ENCODE measurements at places on chromosomes 6 and 20. TPM values are rescaled to one million over a fixed set of nuclear protein-coding genes. Genes with fewer than 3 reads are reported as not detected.

- no peak for DNase-seq
These were observed 635.3 kb upstream of the FLRT3 start for GRCh38 chr20:14972690-14973089.

GRCh38 chr6:124937645-124938044, 24.6 kb upstream of the RNF217 start:
- no peak for DNase-seq

CCDC170 gene
- not detected for total RNA-seq

TNFRSF6B gene
- total RNA-seq: 0.39 TPM

PDYN gene
- not detected for total RNA-seq

KCNS1 gene
- total RNA-seq: not detected

- DNase-seq: no peak
These were observed 74.4 kb upstream of the RIPOR2 start for GRCh38 chr6:25010176-25010575.

GRCh38 chr6:106448000-106448426, 87.5 kb downstream of the CRYBG1 start:
- DNase-seq: no peak

GRCh38 chr6:98107801-98108200, 726.6 kb upstream of the POU3F2 start:
- DNase-seq: no peak

- no peak for DNase-seq
These were observed 16.7 kb upstream of the LMBRD1 start for GRCh38 chr6:69813508-69813907.

SLC17A1 gene
- total RNA-seq: not detected

DNA sequence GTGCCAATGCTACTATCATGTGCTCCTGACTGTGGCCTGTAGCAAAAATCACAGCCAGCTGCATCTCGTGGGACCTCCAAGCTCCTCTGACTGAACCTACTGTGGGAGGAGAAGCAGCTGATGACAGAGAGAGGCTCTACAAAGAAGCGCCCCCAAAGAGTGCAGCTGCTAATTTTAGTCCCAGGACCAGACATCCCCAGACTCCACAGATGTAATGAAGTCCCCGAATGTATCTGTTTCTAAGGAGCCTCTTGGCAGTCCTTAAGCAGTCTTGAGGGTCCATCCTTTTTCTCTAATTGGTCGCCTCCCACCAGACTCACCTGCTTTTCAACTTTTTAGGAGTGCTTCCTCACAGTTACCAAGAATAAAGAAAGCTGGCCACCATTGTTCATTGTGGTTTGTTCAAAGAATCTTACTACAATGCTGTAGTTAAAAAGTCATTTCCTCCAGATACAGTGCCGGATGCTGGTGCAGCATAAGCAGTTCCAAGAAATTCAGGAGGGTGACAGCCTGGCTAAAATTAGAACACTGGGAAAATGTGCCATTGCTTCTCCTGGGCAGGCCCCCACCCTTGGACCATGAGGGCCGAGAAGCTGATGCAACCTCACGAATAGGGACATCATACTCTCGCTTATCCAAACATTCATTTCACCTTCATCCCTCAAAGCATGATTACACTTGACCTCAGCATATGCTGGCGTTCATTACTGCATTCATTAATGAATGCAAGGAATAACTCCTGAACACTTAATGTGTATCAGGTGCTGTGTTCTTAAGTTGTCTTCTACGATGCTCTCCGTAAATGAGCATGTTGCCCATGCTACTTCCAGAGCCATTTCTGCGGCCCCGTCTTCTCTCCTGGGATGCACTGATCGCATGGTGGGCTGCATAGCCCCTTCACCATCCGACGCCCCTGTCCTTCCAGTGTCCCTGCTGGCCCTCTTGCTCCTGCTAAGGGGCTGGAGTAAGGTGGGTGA, 66.4 kb downstream of the LY86 start:
- peak; percentile 23 for DNase-seq

- no peak for DNase-seq
These were observed 205.5 kb upstream of the SHLD1 start for GRCh38 chr20:5544712-5545111.

CST2 gene
- not detected for total RNA-seq

- DNase-seq: no peak
These were observed 75.8 kb downstream of the CEBPB start for GRCh38 chr20:50266293-50267040.
